ENCODE measurements at places on chromosomes 16 and 17.

DNA sequence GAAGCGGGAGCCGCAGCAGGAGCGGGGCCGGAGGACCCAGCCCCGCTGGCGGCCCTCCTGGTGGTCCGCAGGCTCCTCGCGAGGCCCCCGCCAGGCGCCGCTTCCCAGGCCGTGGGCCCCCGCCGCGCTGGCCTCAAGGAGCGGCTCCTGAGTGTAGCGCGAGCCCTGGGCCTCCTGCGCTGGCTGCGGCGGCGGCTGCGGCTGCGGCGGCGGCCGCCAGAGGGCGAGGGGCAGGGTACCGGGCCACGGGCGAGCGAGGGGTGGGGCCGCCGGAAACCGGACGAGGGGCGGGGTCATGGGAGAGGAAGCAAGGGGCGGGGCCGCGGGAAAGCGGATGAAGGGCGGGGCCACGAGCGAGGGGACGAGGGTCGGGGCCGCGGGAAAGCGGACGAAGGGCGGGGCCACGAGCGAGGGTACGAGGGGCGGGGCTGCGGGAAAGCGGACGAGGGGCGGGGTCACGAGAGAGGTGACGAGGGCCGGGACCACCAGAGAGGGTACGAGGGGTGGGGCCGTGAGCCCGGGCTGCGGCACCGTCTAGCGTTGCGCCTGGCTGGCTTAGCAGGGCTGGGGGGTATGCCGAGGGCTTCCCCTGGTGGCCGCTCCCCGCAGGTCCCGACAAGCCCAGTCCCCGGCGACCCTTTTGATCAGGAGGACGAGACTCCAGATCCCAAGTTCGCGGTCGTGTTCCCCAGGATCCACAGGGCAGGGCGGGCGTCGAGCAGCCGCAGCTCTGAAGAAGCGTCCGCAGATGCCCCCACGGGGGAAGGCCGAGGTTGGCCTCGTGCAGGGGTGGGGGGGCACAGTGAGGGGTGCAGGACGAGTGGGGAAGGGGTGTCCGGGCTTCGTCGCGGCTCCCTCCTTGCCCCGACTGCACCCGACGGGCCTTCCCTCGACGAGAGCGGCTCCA is 1.7 kb downstream of the MYO15B start:
- DNase-seq, result peak; percentile 79

- no peak for DNase-seq
These were observed 32.2 kb upstream of the ABCA3 start for GRCh38 chr16:2372684-2373083.

GRCh38 chr17:11651089-11651488 is 52.8 kb downstream of the DNAH9 start:
- DNase-seq, result no peak

GRCh38 chr16:57519796-57520360 is 16.5 kb downstream of the CCDC102A start:
- no peak for DNase-seq

DNA sequence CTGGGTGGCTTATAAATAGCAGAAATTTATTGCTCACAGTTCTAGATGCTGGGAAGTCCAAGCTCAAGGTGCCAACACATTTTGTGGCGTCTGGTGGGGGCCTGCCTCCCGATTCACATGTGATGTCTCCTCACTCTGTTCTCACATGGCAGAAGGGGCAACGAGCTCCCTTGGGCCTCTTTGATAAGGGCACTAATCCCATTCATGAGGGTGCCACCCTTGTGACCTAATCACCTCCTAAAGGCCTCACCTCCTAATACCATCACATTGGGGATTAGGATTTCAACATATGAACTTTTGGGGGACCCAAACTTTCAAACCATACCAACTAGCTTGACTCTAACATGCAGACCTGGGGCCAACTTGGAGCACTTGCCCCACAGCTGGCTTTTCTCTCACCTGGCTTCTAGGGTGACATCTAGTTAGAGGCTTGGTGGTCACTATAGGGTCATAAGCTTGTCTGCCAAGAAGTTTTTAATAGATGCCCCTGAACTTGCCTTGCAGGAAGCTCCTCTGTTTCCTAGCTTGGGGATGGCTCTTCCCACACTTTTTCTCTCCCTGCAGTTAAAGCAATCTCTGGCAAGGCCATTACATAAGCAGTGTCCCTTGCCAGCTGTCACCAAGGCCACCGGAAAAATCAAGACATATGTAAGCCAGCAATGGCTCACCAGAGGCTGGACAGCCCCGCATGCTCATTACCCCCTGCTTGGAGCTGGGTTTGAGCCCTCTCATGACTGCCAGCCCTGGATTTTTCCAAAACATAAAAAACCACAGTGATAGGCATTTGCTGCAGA is 8.4 kb upstream of the MED9 start:
- DNase-seq, result no peak

- DNase-seq, result no peak
These were observed 36.7 kb downstream of the AKAP10 start for GRCh38 chr17:19940722-19941464.

- DNase-seq, result no peak
These were observed at the start of gene MAZ for GRCh38 chr16:29806099-29806579. MAZ (plus strand) TSS chr16:29806529; CDS start chr16:29806702, 173 bp downstream.

DNA sequence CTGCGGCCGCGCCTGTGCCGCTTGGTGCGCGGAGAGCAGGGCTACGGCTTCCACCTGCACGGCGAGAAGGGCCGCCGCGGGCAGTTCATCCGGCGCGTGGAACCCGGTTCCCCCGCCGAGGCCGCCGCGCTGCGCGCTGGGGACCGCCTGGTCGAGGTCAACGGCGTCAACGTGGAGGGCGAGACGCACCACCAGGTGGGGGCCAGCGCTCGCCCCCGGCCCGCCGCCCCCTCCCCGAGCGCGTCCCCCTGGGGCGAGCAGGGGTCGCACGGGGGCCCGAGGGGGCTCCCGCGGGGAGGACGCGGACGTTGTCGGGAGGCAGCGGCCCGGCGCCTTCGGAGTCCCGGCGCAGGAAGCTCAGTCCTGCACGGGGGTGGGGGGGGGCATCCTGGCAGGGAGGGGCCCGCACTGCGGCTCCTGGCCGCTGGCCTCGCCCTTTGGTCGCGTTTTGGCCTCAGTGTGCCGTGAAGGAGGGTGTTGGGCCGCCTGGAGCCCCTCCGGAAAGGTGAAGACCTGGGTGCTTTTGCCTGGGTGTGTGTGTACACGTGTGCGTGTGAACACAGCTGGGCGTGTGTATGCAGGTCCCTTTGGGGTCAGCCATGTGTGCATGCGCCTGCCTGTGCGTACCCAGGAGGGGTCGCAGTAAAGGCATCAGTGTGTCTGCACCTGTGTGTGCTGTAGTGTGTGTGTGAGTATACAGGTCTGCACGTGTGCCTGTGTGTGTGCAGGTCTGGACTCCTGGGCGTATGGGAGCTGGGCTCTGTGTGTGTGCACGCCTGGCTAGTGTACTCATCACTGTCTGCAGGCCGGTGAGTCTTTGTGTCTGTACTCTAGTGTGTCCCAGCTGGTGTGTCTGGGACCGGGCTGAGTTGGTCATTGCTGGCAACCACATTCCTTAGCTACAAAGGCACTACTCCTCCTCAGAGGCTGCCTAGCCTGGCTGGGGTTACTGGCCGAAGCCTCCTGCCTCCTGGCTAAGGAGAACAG is 615 bp downstream of the NHERF2 start:
- no peak for DNase-seq

GRCh38 chr17:72113751-72114150 is 7.1 kb upstream of the SOX9 start:
- DNase-seq, result no peak

- DNase-seq, result no peak
These were observed 4.2 kb downstream of the EDC4 start for GRCh38 chr16:67877064-67877463.

DNA sequence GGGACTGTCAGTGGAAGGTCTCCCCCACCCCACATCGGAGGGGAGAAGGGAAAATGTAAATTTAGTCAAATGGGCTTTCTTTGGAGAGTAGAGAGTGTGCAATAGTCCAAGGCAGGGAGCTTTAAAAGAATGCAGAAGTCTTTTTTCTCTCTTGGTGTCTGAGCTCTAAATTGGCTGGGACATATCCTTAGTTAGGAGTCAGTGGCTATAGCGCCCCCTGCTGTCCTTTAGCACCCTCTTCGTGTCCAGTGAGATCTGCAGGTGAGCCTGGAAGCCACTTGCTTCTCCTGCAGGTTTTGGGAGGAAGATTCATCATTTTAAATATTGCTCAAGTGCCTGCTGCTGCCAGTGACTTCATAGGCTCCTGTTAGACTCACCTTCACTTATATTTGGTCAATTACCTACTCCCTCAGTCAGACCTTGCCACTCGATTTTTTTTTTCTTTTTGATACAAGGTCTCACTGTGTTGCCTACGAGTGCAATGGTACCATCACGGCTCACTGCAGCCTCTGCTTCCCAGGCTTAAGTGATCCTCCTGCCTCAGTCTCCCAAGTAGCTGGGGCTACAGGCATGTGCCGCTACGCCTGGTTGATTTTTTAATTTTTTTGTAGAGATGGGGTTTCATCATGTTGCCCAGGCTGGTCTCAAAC is 174.8 kb downstream of the PRKCB start:
- DNase-seq, result peak; percentile 24

GRCh38 chr16:11534262-11534661 is 52.5 kb downstream of the LITAF start:
- no peak for DNase-seq

GRCh38 chr16:23274968-23275367 is 27.1 kb upstream of the SCNN1B start:
- no peak for DNase-seq

- no peak for DNase-seq
These were observed 218.3 kb downstream of the FTO start for GRCh38 chr16:53922067-53922806.

DNA sequence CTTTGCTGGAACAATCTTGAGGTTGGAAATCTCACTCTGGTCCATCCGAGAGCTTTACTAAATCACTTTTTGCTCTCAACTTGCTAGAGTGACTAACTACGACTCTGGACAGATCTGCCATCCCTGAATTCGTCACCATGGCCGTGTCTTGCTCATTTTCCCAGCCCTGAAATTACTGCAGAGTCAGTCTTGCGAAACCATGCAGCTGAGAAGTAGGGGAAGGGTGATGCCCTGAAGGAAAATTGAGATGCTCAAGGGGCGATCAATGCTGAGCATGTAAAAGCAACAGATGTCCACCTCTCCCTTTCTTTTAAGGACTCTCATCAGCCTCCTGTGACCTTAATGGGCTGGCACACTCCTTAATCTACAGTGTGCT is 18.8 kb downstream of the PCTP start:
- no peak for DNase-seq

DNA sequence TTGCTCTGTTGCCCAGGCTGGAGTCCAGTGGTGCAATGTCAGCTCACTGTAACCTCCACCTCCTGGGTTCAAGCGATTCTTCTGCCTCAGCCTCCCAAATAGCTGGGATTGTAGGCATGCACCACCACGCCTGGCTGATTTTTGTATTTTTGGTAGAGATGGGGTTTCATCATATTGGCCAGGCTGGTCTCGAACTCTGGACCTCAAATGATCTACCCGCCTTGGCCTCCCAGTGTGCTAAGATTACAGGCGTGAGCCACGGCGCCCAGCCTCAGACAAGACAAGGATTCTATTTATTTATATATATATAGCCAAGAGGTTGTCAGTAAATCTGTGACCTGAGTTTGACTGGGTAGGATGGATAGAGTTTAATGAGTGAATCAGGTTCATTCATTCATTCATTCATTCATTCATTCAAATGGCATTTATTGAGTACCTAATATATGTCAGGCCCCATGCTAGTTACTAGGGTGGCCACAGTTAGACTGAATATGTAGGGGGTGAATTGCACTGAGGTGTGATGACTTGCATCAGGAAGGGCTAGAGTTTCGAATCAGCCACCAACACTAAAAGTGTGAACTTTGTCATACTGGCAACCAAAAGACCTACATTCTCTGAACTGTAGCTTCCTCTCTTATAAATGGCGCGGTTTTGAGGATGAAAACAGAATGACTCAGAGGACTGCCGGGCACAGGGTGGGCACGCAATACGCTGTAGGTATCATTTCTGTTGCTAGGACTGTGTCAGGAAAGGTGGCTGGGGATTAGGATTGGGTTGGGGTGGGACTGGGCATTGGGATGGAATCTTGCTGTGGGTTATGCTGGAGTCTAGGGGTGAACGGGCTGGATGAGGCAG is 37.8 kb downstream of the ITGAE start:
- no peak for DNase-seq

GRCh38 chr16:80718480-80719220 is 85.7 kb downstream of the CDYL2 start:
- DNase-seq, result no peak
